ENCODE measurements at places on chromosomes 6 and 20. TPM values are rescaled to one million over a fixed set of nuclear protein-coding genes. Genes with fewer than 3 reads are reported as not detected.

- DNase-seq = no peak
Measured at GRCh38 chr20:18504479-18505060, 3.2 kb upstream of the SEC23B start.

- DNase-seq = no peak
Measured at GRCh38 chr6:109062216-109062615, 32.4 kb downstream of the SESN1 start.

DNA sequence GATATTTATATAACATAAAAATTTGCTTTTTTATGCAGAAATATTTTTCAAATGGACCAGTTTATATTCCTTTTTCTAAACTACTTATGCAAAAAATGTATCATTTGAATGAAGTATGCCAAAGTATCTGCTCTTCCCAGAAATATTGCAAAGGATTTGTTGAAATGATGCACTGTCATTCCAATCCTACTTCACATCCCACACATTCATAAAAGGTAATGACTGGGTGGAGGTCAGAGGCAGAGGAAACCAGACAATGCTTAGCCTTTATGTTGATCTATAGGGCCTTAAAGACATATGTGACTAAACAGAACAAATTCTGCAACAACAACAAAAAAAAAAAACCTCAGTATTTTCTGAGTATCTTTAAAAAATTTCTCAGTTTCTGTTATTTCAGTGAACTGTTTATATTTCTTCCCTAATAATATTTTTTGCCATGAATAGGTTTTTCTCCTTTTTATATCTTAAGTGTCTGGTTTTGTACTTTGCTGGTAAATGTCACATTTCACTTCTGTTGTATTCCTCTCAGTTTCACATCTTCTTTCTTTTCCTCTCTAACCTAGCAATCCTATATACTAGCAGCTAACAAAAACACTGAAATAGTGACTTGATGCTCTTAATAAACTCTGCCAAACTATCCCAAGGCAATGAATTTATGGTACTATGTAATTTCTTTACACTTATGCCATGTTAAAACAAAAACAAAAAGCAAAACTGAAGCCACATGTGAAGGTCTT, 374.1 kb downstream of the BCKDHB start:
- no peak for DNase-seq

GRCh38 chr6:133834472-133835170, 54.3 kb upstream of the TCF21 start:
- no peak for DNase-seq

DNA sequence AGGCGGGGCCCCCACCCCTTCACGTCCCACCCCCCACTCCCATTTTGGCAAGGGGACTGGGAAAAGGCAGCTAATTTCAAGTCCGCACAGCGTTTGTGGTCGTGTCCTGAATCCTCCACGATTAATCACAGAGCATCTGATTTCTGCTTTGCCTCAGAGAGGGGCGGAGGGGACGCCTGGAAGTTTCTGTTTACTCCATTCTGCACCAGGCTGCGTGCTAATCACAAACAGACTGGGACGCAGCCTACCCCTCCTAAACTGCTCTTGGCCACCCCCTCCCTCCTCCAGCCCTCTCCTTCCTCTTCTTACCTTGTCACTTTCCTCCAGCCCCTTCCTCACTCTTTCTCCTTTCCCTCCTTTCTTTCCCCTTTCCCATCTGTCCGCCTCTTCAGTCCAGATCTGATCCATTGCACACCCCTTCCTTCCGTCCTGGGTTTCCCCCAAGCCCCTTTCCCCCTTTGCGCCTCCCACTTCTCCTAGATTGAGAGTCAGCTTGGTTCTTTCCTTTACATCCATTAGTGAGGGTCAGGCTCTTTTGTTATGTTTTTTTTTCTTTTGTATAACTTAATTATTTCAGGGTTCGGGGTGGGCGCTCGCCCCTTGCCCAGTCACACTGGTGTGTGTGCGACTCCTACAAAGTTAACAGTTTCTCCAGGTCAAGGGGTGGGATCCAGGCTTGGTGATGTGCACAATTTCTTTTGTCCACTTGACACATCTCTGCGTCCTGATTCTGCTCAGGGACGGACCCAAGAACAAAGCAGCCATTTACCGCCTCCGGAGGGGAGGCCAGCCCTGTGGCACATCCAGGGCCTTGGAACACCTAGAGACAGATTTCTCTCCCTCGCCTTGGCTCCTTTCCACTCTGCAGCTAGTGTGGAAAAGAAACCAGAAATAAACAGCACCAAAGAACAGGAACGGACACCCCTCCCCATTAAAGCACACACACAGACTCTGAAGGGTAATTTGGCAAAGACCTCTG, 520 bp upstream of the RIPOR3 start:
- peak; percentile 61 for DNase-seq

- no peak for DNase-seq
Measured at GRCh38 chr6:13453771-13454251, 33.6 kb downstream of the GFOD1 start.

- no peak for DNase-seq
Measured at GRCh38 chr20:49424536-49424935, 57.9 kb downstream of the KCNB1 start.

GRCh38 chr20:61139031-61139430, 113.0 kb upstream of the CDH4 start:
- DNase-seq = no peak

DNA sequence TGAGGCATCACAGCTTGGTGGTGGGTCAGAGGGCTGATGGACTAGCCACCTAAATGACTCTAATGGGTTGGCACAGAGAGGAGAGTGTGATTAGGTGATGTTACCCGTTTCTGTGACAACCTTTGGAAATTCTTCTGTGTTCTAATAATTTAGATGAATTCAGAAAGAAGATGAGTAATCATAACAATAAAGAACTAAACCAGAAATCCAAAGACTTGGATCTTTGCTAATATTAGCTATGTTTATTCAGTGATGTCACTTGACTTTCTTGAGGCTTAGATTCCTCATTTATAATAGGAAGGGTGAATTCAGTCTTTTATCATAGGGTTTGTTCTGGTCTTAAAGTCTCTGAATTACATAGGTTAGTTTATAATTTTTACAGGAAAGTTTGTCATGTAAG, 19.9 kb downstream of the CRYBG1 start:
- DNase-seq = no peak

GRCh38 chr6:7184502-7184901, 76.7 kb downstream of the RREB1 start:
- no peak for DNase-seq

- no peak for DNase-seq
Measured at GRCh38 chr6:19231878-19232561, 605.1 kb upstream of the ID4 start.

The TJAP1 gene
- total RNA-seq = 38.5 TPM

The PGBD1 gene
- 3.0 TPM for total RNA-seq

The DNAH8 gene
- 0.50 TPM for total RNA-seq

The OR2B6 gene
- not detected for total RNA-seq

The BTN1A1 gene
- 0.09 TPM for total RNA-seq

The RAET1E gene
- total RNA-seq = 1.0 TPM

All from kidney (tissue), 22 donors.